ENCODE measurements at places on chromosomes 13 and 19.

GRCh38 chr19:1990230-1991017, 25.1 kb downstream of the BTBD2 start:
- no peak for DNase-seq

DNA sequence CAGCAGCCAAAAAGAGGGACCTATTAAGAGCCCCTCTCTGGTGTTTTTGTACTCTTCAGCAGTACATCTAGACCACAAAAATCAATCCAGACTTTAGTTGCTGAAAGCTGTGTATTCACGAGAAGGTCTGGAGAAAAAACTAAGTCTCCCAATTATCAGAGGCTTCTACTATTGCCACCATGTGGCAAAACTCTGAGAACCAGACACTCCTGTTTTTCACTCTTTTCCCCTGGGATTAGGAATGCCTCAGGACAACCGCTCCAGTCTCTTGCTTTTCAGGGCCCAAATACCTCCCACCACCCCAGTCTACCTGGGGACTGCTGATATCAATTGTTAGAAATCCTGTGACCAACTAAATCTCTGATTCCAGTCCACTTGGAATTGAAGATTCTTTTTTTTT, 30.1 kb upstream of the OBI1 start:
- no peak for DNase-seq

GRCh38 chr13:103810026-103810425, 743.8 kb upstream of the SLC10A2 start:
- DNase-seq: no peak

DNA sequence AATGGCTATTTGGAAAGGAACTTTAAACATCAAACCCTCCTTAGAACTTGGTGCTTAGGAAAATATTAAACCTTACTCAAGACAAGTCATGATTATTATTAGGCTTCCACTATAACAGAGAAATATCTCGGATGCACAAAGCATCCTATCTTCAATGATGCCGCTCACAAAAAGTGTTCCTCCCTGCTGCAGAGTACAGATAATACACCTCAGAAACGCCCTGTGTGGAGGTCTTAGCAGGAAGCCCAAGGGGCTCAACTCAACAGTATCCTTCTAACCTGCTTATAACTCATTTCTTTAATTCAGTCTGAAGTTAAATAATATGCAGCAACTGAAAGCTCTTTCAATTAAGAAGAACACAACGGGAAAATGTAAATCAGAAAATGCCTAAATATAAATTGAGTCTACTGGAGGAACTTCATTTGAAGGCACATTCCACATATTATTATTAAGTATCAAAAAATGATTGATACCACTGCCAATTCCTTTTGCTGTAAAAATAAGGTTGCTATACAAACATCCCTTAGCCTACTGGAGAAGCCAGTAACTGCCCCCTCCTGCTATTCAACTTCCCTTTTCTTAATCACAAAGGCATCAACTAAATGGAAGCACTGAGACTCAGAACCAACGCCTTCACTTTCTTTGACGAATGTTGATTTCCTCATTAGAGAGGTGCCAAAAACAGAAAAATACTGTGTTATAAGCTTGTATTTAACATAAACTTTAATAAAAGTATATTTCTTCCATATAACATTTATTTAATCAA, 12.0 kb downstream of the ELF1 start:
- DNase-seq: no peak

GRCh38 chr19:7596211-7596937, 711 bp downstream of the CAMSAP3 start:
- DNase-seq: no peak

DNA sequence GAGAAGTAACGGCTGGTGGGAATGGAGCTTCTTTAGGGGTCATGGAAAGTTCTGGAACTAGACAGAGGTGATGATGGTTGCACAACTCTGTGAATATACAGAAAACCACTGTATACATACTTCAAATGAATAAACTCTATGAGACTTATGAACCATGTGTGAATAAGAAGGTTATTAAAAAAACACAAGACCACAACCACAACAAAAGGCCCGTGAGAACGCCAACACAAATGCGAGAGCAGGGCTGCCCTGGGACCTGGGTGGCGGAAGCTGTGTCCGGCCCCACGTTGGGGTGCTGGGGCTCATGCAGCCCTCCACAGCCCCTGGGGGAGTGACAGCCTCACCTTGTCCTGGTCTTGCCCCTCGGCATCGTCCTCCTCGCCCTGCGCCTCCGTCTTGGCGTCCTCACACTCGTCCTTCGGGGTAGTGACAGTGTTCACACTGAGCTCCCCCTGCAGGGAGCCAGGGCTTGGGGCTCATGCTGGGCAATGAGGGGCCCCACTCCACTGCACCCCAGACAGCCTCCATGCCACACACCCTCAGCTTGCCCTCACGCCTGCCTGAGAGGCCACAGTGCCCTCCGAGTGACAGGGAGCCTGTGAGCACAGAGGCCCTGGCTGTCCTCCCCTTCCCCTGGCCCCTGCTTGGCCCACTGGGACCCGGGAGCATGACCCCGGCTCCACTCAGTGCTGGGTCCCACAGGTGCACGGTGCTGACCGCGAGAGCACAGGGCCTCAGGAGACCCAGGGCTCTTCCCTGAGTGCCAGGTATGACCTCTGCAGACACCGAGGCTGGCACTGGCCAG, 16.0 kb downstream of the IZUMO4 start:
- no peak for DNase-seq

DNA sequence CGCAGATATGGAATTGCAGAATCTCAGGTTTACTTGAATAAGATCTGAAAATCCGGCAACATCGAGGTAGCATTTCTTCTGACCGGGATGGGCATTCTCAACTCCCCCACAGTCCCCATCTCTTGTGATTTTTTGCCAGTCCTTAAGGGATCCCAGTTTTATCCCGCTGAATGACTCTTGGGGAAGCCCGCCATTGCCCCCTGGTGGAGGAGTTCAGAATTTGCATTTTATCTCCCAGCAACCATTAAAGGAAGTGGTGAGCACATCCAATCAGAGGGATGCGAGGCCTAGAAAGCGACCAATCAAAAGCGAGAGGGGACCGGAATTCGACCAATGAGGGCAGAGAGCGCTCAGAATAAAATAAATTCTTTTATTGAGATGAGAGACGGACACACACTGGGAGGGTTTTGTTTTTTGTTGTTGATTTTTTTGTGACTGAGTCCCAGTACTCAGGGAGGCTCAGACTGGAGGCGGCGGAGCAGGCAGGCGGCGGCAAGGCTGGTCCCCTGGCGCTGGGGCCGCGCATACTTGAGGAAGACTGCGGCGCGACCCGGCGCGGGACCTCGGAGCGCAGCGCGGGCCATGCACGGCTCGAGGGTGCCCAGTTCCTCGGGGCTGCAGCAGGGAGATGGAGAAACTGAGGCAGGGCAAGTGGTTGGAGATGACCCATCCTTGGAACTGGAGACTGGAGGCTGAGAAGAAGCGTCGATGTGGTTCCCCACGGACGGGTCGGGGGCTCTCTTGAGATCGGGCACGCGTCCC, 3.9 kb upstream of the TTC9B start:
- DNase-seq: peak; percentile 49

- no peak for DNase-seq
These were observed 3.3 kb upstream of the PHLDB3 start for GRCh38 chr19:43507880-43508279.

Measured in stimulated activated CD8-positive, alpha-beta memory T cell treated with anti-CD3 and anti-CD28 coated beads, Interleukin-15, amount 100 ng/mL, for 48 hours (primary cell).